ENCODE measurements at places on chromosomes 1 and 21.

DNA sequence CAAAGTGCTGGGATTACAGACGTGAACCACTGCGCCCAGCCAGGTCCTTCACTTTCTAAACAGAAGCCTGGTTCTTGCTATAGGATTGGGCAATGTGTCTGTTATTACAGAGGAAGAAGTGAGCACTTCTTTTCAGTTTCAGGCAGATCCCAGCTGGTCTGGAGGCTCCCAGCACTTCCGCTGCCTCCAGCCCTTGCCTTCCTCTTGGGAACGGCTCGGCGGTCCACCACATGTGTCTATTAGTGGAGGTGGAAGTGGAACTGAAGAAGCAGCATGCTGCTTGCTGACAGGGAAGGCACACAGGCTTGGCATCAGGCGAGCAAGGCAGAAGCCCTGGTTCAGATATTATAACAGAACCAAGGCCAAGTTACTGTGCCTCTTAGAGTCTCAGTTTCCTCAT lies 17.0 kb downstream of the MKNK1 start:
- DNase-seq: no peak

GRCh38 chr1:207948536-207949250 lies 37.8 kb upstream of the CD34 start:
- no peak for DNase-seq

- no peak for DNase-seq
These were observed 839.4 kb upstream of the ADAMTS5 start for GRCh38 chr21:27806281-27806680.

GRCh38 chr1:107804134-107804533 lies 160.8 kb downstream of the VAV3 start:
- no peak for DNase-seq

- no peak for DNase-seq
These were observed 8.0 kb downstream of the MACF1 start for GRCh38 chr1:39212499-39212898.

- DNase-seq: no peak
These were observed 62.5 kb downstream of the GATAD2B start for GRCh38 chr1:153860285-153860684.

DNA sequence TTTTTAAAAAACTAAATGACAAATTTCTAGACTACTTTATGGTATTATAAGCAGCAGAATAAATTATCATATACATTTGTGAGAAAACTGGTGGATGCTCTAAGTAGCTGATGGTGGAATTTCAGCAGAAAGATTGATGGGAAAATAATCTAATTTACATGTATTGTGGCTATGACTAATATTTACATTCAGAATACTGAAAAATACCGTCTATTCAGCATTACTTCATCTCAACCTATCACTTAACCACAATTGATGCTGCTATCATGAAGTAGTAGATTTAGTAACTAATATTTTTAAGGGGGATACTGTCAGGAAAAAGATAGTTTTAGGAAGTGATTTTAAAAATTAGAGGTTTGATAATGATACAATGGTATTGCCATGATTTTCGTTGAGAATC lies 137.9 kb downstream of the IFI44 start:
- no peak for DNase-seq

GRCh38 chr1:30132602-30133286 lies 590.6 kb downstream of the MATN1 start:
- DNase-seq: no peak

- DNase-seq: no peak
These were observed 1.6 kb upstream of the C1orf159 start for GRCh38 chr1:1117469-1117831.

DNA sequence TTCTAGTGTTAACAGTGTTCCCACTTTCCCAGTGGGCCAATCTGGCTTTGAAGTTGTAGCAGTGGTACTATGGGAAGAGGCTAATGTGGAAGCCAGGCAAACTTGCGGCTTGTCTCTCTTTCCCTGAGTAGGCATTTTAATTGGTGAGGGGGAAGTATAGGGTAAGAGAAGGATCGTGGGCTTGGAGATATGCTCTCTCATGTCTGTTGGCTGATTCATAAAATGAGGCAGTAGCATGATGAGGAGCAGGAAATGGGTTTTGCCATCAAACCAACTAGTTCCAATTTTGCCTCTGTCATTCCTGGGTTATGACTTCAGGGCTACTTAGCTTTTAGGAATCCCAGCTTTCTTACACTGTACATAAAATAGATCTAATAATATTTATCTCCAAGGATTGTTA lies 12.1 kb downstream of the C8A start:
- DNase-seq: no peak

DNA sequence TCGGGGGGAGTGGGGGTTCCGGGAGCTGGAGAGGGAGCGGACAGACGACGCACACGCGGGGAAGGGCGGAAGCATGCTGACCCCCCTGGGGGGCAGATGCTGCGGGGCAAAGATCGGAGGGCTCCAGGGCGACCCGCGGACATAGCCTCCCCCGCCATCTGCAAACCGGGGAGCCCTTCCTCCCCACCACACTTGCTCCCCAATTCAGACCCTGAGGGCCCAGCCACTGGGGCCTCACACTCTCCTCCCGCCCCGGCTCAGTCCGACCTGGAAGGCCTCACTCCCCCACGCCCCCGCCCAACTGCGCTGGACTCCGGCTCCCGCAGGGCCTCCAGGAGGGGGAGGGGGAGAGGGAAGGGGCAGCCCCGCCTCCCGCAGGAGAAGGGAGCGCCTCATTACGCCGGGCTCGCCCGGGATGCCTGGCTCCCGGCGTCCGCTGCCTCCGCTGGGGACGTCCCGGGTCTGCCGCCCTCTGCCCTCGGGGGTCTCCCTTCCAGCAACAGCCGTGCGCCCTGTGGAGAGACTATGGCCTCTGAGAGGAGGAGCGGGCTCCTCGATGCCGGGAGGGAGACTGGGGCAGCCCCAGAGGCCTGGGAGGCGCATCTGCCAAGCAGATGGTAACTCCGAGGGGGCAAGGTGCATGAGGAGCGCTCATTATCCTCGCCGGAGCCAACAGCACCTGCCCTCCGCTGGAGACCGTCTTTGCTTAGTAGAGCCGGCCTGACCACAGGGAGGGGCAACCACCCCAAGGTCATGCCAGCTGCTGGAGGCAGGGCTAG lies 636 bp upstream of the CAMK2N1 start:
- peak; percentile 92 for DNase-seq

GRCh38 chr1:30661311-30661710 lies 62.1 kb downstream of the MATN1 start:
- DNase-seq: no peak

DNA sequence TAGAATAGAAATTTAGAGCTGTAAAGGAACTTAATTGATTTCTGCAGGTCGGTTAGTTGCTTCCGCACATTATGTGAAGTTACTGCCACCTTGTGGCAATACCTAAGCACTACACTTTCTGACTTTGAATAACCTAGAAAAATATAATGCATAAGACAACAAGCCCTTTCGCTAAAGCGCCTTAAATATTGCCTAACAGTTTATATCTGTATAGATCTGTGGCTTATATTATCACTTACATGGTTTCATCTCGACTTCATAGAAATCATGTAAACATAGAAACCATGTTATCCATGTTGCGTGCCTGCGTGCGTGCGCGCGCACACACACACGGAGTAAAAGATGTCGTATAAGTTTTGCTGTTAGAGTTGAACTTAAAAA lies 10.9 kb upstream of the IFI16 start:
- peak; percentile 84 for DNase-seq

DNA sequence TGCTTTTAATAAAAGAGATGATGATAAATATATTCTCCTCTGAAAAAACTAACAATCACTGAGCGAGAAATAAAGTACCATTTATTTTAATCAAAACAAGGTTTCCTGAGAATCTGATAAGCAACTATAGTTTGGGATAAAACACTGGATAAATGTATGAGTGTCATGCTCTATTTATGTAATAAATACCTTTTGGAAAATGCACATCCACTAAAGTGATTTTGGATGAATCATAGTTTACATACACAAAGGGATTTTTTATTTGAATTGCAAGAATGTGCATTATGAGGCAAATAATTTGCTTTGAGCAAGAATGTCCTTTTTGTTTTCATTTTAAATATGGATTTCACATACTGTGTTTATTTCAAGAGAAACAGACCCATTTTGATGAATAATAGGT lies 1483.5 kb downstream of the MRPL39 start:
- DNase-seq: no peak
